ENCODE measurements at places on chromosomes 11 and 22.

GRCh38 chr22:43955883-43956782 is 891 bp downstream of the SAMM50 start:
- no peak for DNase-seq

DNA sequence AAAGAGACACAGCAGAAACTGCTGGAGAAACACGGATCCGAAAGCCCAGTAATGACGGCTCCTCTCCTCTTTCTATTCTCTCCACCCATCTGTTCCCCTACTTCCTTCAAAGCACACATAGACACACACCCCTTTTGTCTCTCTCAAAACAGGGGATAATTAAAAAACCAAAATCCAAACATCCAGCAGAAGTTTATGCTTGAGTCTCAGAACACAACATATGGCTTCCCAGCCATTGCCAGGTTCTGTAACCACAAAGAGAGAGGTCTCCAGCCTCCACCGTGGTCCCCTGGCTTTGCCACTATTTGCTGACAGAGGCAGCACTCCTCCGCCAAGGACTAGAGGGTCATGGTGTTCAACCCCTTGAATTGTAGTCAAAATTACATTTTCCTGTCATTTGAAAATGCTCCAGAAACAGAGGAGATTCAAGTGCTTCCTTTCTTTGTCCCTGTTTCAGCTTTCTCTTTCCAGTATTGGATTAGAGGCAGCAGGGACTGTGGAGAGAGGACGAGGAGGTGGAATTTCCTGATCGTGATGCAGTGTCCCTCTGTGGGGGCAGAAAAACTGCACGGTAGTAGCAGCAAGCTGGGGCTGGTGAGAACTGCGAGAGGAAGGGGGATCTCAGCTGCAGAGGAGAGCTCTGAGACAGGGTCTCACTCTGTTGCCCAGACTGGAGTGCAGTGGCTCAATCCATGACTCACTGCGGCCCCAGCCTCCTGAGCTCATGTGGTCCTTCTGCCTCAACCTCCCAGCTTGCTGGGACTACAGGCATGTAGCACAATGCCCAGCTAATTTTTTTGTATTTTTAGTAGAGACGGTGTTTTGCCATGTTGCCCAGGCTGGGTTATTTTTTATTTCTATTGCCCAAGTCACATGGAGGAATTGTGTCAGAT is 60.3 kb downstream of the UBASH3B start:
- DNase-seq = no peak

DNA sequence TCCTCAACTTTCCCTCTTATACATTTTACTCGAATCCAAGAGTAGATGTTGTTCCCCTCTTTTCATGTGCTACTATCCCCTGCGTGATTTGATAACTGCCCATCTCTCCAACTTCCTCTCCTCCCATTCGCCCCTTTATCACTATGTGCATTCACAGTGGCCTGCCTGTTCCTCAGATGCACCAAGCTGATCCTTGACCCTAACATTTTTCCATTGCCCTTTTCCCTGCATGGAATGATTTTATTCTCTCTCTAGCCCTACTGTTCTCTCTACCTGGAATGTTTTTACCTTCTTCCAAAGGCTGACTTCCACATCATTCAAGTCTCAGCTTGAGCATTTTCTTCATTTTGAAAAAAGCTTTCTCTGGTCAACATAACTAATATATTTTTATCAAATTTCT is 15.8 kb upstream of the BBOX1 start:
- DNase-seq = no peak

GRCh38 chr22:29480512-29481264 is 670 bp downstream of the NEFH start:
- no peak for DNase-seq

DNA sequence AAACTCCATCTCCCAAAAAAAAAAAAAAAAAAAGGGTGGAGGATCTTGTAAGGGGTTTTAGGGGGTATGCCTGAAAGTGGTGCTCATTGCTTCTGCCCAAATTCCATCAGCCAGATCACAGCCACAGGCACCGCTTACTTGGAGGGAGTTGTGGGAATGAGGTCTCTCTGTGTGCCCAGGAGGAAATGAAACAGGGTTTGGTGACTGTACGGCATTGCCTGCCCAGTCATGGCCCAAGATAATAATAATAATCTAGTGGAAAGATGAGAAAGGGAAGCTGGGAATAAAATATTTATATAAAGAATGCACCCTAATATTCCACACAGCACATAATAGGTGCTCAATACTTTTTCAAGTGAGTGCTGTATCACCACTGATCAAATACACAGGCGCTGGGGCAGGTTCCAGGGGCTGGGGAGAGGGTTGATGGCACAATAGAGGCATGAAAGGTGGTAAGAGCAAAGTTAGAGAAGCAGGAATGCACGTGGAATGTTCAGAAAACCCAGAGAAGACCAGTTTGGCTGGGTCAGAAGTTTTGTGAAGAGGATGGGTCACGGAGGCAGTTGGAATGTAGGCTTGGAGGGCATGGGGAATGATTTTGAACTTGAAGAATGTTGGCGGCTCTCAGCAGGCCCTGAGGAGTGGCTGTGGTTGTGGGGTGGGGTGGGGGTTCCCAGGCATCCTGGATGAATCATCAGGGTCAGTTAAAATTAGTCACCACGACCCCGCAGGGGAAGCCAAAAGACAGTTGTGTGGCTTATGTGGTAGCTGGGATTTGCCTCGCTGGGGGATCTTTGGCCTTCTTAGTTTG is 12.5 kb upstream of the MB start:
- DNase-seq = peak; percentile 95

DNA sequence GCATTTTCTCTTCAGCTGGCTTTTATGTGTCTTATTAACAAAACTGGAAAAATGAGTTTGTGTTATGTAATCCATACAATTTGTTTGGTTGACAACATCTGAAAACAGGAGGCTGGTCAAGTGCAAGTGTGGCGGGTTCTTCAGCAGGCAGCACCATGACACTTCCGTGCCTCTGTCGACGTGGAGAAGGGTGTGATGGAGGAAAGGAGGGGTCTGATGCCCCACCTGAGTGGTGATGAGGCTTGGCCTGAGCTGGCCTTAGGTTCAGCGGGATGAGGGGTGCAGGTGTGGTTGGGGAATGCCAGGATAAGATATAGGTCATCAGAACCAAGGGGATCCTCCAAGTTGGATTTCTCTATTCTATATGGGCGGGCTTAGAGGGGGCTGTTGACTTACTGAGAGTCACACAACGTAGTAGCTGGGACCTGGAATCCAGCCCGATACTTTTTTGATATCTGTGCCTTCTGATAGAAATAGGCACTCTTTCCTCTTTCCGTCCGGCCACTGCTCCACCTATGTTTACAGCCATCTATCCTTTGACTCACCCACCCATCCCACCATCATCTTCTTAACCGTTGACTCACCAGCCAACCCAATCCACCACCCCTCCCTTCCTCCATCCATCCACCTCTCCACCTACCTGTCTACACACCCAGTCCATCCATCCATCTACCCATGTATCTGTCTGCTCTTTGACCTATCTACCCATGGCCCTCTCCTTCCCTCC is 29.0 kb downstream of the SHANK3 start:
- no peak for DNase-seq

DNA sequence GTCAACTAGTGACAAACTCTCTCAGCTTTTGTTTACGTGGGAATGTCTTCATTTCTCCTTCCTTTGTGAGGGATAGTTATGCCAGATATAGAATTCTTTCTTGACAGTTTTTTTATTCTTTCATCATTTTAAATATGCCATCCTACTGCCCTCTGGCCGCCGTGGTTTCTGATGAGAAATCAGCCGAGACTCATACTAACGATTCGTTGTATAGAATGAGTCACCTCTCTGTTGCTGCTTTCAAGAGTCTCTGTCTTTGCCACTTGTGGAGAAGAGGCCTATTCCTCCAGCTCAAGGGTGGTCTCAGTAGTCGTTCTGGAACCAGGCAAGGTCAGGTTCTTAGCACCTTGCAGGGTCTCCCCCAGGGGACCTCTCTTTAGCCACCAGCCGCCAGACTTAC is 8.0 kb downstream of the MYO7A start:
- no peak for DNase-seq

DNA sequence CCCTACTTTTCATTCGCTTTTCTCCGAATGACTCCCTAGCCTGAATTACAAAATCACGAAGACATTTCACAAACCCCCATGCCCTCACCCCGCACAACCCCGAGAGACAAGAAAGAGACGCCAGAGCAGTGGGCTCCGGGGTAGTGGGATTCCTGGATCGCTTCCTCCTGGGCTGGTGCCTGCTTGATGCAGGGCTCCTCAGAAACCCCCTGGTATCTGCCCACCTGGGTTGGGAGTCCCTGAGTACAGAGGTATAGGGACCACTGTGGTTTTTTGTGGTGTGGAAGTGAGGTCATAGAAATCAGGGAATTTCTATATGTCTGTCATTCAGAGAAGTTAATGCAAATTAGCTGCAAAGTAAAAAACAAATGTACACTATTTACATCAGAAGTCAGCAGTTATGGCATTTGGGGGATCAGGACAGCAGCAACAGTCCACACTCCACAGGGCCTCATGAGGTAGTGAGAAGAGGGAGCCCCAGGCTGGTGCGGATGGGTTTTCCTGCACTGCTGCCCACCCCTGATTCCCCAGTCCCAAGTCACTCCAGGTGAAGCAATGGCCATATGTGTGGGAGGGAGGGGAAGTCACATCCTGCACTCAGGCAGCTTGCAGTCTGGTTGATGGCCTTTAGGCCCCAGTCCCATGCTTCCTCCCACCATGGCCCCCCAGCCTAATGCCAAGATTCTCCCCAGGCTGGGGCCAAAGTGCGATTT is 39.6 kb downstream of the BUD13 start:
- DNase-seq = peak; percentile 14

DNA sequence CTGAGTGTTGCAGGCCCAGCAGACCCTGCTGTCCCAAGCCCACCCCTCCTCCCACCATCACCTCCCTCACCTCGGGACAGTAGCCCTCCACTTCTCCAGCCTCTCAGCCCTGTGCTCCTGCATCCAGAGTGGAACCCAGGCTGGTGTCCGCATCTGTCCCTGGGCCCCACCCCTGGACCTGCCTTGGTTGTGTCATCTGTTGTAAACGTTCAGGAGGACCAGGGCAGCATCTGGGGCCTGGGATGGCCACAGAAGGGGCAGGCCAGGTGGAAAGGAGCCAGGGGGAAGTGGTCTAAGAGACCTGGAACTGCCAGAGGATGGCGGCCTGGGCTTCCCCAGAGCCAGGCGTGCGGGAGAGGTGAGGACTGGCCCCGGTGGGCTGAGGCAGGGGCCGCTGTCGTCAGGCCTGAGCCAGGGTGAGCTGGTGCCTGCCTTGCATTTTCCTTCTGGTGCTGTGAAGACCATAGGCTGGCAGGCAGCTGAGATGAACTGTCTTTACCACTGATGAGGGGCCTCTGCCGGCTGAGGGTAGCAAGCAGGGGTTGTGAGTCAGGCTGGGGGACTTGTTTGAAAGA is 26.1 kb upstream of the MGAT3 start:
- DNase-seq = no peak

DNA sequence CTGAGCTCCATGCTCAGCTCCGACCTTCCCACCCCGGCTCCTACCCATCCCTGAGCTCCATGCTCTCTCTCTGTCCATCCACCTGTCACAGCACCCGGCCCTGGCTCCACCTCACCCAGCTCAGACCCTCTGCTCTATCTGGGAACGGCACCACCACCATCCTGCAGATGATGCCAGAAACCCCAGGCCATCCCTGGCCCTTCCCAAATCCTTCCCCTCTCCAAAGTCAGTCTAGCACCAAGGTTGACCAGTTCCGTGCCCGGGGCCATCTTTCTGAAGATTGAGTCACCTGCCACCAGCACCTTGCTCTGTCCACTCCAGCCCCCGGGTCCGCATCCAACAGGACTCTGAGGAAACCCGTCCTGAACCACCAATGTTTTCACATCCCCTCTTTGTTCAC is 969.6 kb downstream of the BRD1 start:
- no peak for DNase-seq

- DNase-seq = no peak
Measured at GRCh38 chr11:74135127-74135840, 35.5 kb downstream of the C2CD3 start.

GRCh38 chr11:114180301-114181055 is 115.7 kb upstream of the NNMT start:
- no peak for DNase-seq

DNA sequence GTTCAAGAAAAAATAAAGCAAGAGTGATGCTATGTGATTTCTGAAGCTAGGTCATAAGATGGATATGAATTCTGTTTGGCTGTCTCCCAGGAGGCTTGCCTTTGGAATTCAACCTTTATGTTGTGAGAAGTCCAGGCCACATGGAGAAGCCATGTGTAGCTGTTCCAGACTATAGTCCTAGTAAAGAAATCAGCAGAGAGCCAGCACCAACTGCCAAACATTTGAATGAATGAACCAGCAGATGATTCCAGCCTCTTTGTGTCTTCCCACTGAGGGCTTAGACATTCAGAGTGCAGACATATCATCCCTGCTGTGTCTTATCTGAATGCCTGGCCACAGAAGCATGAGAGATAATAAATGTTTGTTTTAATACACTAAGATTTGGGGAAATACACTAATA is 1150.6 kb downstream of the DLG2 start:
- no peak for DNase-seq

DNA sequence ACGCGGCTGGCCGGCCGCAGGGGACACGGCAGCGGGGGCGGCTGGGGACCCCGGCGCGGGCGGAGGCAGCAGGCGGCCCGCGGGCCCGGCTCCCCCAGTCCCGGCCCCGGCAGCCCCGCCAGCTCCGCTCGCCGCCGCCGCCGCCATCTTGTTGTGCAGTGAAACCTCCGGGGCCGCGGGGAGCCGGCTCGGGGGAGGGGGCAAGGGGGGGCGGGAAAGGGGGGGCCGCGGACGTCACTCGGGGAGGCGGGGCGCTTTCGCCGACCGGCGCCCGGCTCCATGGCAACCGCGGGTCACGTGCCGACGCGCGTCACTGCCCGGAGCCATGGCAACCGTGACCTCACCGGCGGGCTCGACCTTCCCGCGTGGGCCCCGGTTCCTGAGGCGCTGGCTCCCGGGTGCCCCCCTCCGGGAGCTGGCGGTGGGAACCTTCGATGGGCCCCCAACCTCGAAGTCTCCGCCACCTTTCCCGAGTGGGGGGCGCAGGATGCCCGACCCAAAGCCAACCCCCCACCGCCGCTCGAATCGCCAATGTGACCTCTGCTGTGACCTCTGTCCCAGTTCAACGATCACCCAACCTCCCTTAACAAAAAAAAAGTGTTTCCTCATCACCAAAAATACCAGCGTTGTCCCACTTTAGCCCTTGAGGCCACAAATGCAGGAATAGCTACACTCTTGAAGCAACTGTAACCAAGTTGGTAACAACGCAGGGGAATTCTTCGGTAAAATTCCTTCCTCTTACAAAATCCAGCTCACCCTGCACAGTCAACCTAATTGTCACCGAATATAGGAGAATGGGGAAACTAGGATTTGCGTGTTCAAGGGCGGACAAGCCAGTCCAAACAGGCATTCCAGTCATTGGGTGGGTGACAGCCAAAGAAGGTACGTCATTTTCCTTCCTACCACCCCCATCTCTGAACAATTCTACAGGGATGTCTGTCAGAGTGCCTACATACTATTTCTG is at the start of gene SIK3:
TSS of gene SIK3 (minus strand) at position 160 of the 964 bp plus-strand sequence. CDS start at position 147, 13 bp downstream.
- DNase-seq = peak; percentile 98

DNA sequence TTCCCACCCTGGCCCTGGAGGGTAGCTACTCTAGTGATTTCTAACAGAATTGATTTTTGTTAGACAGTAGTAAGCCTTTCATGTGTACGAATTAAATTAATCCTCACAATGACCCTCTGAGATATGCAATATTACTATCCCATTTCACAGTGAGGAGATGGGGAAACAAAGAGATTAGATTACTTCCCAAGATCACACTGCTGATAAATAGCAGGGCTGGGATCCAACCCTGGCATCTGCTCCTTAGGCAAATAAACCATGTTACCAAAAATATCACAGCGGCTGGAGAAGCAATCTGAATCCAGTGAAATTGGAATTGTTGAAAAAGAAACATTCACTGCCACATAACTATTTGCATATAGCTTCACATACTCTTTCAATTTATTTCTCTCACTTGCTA is 12.8 kb upstream of the CAVIN3 start:
- DNase-seq = no peak

Data from vagina (tissue), 2 donors.